ENCODE measurements at places on chromosomes 4 and X.

DNA sequence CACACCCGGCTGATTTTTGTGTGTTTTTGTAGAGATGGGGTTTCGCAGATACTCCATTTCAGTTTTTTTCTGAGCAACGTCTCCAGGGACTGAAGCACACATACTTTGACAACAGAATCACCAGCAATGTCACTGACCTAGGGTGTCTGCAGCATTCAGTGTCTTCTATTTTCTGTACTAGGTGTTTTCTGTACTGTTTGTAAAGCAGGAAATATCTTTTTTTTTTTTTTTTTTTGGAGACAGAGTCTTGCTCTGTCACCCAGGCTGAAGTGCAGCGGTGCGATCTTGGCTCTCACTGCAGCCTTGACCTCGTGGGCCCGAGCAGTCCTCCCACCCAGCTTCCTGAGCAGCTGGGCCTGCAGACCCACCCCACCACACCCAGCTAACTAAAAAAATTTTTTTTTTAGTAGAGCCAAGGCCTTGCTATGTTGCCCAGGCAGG is 8.9 kb downstream of the ADD1 start:
- DNase-seq: no peak

DNA sequence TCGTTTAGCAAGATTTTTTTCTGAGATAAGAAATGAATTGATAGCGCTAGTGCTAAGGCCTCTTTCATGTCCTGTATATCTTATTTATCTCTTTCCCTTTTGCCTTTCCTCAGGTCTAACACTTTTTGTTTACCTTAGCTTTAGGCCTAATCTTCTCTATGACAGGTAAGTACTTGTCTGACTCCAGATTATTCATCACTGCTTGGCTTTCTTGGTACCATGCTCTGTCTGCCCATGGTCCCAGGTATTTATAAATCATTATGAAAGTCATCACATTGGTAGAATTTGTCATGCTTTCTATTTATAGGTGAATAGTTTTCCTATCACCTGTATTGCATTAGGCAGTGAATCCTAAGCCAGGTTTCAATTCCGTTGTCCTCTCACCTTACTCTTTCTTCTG is 99.5 kb upstream of the CTSO start:
- no peak for DNase-seq

DNA sequence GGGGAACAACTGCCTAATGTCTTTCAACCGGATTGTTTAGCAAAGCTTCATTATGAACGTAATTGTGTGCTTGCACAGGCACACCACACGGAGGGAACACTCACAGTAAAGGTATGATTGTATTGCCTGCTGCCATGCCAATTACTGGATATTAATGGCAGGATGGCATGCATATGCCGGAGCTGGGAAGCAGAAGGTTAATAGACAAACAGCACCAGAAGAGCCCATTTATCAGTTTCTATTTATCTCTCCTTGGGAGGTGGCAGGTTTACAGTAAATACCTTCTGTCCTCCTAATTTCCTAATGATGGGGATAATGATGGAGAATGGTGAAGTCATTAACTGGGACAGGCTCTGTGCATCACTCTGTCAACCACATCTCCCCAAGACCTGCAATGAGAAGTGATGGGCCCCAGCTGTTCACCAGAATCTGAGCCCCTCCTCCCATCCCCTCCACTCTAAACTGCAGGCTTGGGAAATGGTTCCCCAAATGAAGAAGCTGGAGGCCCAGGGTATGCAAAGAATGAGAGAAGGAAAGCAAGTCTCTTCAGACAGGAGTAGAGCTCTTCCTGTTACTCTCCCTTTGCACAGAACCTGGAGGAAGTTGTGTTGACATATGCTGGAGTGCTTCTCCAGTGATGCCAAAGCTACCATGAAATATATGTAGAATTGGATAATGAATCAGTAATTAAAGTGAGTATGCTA is 160.8 kb downstream of the NAA11 start:
- DNase-seq: no peak

- no peak for DNase-seq
These were observed 1854.6 kb downstream of the PCDH7 start for GRCh38 chr4:32574803-32575202.

- peak; percentile 14 for DNase-seq
These were observed 51.9 kb downstream of the PHKA2 start for GRCh38 chrX:18931972-18932371.

- peak; percentile 23 for DNase-seq
These were observed 353.9 kb downstream of the GPAT3 start for GRCh38 chr4:83889802-83890201.

DNA sequence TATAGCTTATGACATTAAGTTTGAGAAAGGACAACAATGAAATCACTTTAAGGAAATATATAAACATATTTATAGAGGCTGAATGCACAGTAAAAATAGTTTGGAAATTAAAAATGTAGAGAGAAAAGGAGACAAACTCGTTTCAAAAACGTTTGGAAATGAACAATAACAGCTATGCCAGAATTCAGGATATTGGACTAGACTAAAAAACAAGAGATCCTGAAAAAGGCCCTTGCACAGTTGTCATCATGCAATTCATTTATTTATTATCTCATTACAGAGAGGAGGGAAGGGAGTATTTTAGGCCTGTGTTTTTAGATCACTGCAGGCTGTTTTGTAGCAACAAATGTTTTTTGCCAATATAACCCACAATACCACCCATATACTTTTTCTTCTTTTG is 527.2 kb downstream of the ADGRL3 start:
- no peak for DNase-seq

DNA sequence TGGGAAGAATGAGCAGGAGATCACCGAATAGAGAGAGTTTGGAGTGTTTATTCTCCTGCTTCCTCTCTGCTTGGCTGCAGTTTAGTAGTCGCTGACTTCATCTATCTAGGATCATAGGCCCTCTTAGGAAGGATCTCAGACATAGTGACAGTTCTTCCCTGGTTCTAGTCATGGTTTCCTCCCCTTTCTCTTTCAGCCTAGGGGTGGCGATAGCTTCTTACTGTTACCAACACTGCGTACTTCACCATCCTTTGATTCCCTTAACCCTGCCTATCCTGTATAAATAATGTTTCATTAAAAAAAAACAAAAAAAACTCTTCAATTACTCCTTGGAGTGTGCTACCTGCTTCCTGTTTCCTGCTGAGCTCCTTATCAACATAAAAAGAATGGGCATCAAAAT is 103.8 kb downstream of the DDX53 start:
- DNase-seq: no peak

- peak; percentile 57 for DNase-seq
These were observed 239.7 kb upstream of the PGRMC2 start for GRCh38 chr4:128527351-128527750.

- no peak for DNase-seq
These were observed 472.0 kb downstream of the ARAP2 start for GRCh38 chr4:35772291-35772690.

- DNase-seq: peak; percentile 87
These were observed 304.4 kb upstream of the SLIT2 start for GRCh38 chr4:19947349-19947748.

GRCh38 chrX:68532831-68533533 is 34.1 kb downstream of the YIPF6 start:
- peak; percentile 1 for DNase-seq

- no peak for DNase-seq
These were observed 129.3 kb upstream of the FAT1 start for GRCh38 chr4:186852964-186853391.

DNA sequence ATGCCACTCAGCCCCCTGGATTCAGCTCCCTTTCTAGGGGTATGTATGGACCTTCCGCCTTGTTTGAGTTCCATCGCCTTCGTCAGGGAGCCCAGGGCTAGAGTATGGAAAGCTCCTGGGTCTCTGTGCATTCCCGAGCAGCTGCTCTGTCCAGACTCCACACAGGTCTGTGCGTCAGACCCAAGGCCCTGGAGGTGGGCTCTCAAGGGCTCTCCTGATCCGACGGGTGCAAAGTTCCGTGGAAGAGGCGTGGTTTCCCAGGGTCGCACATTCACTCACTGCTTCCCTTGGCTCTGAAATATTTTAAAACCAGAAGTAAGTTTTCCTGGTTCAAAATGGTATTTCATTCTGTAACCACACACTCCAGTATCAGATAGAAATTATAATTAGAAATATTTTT is 863.2 kb downstream of the TRIML1 start:
- no peak for DNase-seq

- DNase-seq: no peak
These were observed 61.3 kb upstream of the UGT8 start for GRCh38 chr4:114537352-114537751.

DNA sequence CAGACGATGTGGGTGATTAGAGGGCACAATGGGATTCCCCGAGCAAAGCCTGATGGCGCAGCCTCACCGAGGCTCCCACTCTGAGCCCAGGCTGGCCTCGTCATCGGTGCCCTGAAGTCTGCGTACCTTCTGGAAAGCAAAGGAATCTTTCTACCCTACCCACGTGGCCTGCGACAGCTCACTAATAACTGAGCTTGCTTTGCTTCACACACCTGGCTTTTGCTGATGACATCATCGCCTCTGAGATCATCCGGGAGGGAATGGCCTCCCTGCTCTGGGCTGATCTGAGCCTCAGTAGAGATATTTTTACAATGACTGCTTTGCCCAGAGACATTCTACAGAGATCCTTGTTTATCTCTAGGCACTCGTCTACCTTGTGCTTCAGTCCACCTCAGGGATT is 45.4 kb upstream of the PDLIM3 start:
- no peak for DNase-seq

- peak; percentile 47 for DNase-seq
These were observed 11.7 kb upstream of the GAGE10 start for GRCh38 chrX:49291615-49292337.

- no peak for DNase-seq
These were observed 248.4 kb upstream of the TTC29 start for GRCh38 chr4:147194114-147194513.
